Astrocyte (in vitro differentiated cells and primary cell): ENCODE measurements at places on chromosomes 2 and 18. TPM values are rescaled to one million over a fixed set of nuclear protein-coding genes. Genes with fewer than 3 reads are reported as not detected.

DNA sequence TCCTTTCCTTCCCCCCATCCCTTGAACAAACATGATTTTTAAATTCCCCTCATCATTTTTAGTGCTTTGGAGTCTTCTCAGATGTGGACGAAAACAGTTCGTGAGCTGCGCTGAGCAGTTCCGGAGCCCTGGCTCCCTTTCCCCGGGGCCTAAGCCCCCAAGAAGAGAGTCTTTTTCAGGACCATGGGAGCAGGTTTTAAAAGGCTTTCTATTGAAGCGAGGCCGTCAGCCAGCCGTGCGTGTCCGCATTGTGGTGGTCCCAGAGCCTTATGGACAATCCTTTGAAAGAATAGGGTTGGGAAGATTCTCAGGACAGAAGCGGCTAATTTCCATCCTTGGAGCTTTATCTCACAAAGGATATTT is 290.7 kb downstream of the SOX11 start:
- H3K4me3 ChIP-seq: no peak overlapping the region
- H3K27ac ChIP-seq: no peak overlapping the region
- DNase-seq: no peak
- no peaks in the 10 kb centered on the region for H3K27me3 ChIP-seq

- H3K4me1 ChIP-seq: no peaks in the 10 kb centered on the region
- no peak overlapping the region for H3K4me3 ChIP-seq
- H3K27me3 ChIP-seq: peaks cover 4% of the 10 kb centered on the region
- H3K36me3 ChIP-seq: no peaks in the 10 kb centered on the region
- H3K27ac ChIP-seq: no peak overlapping the region
Observed at GRCh38 chr2:96970910-96971309, 15.5 kb downstream of the FAM178B start.

- H3K4me3 ChIP-seq: peak overlapping the region; percentile 37
- DNase-seq: peak; percentile 91
- peak overlapping the region; percentile 100 for H3K27ac ChIP-seq
- H3K36me3 ChIP-seq: no peaks in the 10 kb centered on the region
- peaks cover 58% of the 10 kb centered on the region for H3K4me1 ChIP-seq
Observed at GRCh38 chr2:1731963-1732768, 12.1 kb downstream of the PXDN start.

GRCh38 chr2:207203056-207203455 is 37.3 kb upstream of the KLF7 start:
- no peak overlapping the region for H3K4me3 ChIP-seq
- no peaks in the 10 kb centered on the region for H3K27me3 ChIP-seq
- H3K27ac ChIP-seq: no peak overlapping the region
- no peak for DNase-seq
- H3K4me1 ChIP-seq: no peaks in the 10 kb centered on the region

DNA sequence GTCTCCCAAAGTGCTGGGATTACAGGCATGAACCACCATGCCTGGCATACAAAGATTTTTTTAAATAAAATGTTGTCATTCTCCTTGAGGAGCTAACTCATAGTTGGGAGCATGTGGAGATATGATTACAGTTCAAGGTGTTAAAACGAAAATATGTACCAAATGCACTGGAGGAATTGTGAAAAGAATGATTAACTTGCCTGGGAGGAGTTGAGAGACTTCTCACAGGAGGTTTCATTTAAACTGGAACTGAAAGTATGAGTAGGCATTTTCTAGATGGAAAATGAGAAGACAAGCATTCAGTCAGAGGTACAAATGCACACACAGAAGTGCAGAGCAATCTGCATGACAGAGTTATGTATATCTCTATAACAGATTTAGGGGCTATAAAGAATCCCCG is 126.6 kb upstream of the PDE1A start:
- H3K27me3 ChIP-seq: no peaks in the 10 kb centered on the region
- H3K4me1 ChIP-seq: no peaks in the 10 kb centered on the region
- no peak overlapping the region for H3K27ac ChIP-seq
- DNase-seq: no peak

- H3K27ac ChIP-seq: no peak overlapping the region
- no peaks in the 10 kb centered on the region for H3K36me3 ChIP-seq
- DNase-seq: no peak
- H3K27me3 ChIP-seq: peaks cover 17% of the 10 kb centered on the region
- peaks cover 32% of the 10 kb centered on the region for H3K4me1 ChIP-seq
Observed at GRCh38 chr2:219524817-219525216, 10.5 kb downstream of the ASIC4 start.

GRCh38 chr2:156540706-156541105 is 104.5 kb downstream of the GPD2 start:
- no peaks in the 10 kb centered on the region for H3K27me3 ChIP-seq
- H3K4me3 ChIP-seq: no peak overlapping the region
- no peaks in the 10 kb centered on the region for H3K36me3 ChIP-seq
- no peak overlapping the region for H3K27ac ChIP-seq
- peaks cover 12% of the 10 kb centered on the region for H3K4me1 ChIP-seq

DNA sequence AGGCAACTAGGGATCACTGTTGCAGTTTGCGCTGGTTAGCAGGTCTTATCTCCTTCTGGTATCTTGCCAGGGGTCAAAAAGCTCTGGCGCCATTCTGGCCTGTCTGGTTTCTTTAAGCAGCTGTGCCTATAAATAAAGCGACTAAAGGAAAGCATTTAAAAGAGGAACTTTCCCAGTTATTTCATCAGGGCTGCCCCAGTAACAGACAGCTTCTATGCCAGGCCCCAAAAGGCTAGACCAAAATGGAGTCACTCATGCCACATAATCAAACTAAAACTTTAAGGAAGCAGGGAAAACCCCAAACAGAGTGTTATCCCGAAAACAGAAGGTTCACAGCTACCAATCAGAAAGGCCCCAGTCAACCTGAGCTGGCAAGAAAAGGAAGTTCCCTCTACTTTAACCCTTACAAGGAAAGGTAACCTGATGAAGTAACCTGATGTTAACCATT is 41.2 kb upstream of the HNRNPA3 start:
- H3K27ac ChIP-seq: no peak overlapping the region
- H3K27me3 ChIP-seq: no peaks in the 10 kb centered on the region
- peak; percentile 10 for DNase-seq
- no peaks in the 10 kb centered on the region for H3K36me3 ChIP-seq
- H3K4me1 ChIP-seq: peaks cover 24% of the 10 kb centered on the region

DNA sequence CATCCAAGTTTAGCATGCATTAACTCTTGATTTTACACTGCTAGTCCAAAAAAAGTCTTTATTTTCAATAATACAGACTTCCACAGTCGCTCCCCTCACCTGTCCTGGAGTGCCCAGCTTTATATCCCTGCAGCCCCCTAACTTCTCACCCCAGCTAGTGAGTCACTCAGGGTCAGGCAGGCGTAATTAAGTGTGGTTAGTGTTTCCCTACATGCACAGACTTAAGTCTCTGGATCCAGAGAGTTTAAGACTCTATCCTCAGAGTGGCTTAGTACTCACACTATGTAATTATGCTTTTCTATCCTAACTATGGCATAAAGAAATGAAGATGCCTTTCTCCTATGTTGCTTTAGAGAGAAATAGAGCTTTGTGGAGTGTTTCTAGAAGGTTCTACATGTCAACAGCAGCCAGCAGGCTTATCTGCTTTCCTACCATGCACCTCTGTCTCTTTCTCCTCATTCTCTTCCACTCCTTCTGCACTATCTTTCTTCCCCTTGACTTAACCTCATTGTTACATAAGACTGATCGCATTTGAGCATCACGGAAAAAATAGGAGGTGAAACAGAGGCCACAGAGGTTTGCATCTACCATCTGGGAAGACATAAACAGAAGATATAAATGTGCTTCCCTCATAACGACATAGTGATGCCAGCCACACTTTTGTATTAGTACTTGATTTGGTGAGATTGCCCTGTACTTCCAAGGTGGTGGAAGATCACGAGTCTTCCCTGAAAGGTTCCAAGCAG is 34.4 kb upstream of the PMAIP1 start:
- H3K27me3 ChIP-seq: no peaks in the 10 kb centered on the region
- no peaks in the 10 kb centered on the region for H3K36me3 ChIP-seq
- peak; percentile 41 for DNase-seq
- peaks cover 2% of the 10 kb centered on the region for H3K4me1 ChIP-seq
- no peak overlapping the region for H3K27ac ChIP-seq
- H3K4me3 ChIP-seq: no peak overlapping the region

- H3K4me3 ChIP-seq: no peak overlapping the region
- no peaks in the 10 kb centered on the region for H3K36me3 ChIP-seq
- peak; percentile 42 for DNase-seq
- no peaks in the 10 kb centered on the region for H3K4me1 ChIP-seq
Observed at GRCh38 chr2:173720306-173720705, 244.9 kb downstream of the SP3 start.

- no peaks in the 10 kb centered on the region for H3K4me1 ChIP-seq
- no peak overlapping the region for H3K4me3 ChIP-seq
- DNase-seq: no peak
- H3K27ac ChIP-seq: no peak overlapping the region
- H3K36me3 ChIP-seq: no peaks in the 10 kb centered on the region
- no peaks in the 10 kb centered on the region for H3K27me3 ChIP-seq
Observed at GRCh38 chr18:75128051-75128605, 80.8 kb downstream of the PTGR3 start.

GRCh38 chr2:15649561-15650255 is 58.0 kb downstream of the DDX1 start:
- DNase-seq: no peak
- H3K36me3 ChIP-seq: no peaks in the 10 kb centered on the region
- no peaks in the 10 kb centered on the region for H3K4me1 ChIP-seq
- no peak overlapping the region for H3K4me3 ChIP-seq

- peak overlapping the region; percentile 9 for H3K27ac ChIP-seq
- peaks cover 24% of the 10 kb centered on the region for H3K4me1 ChIP-seq
- H3K36me3 ChIP-seq: no peaks in the 10 kb centered on the region
- H3K4me3 ChIP-seq: no peak overlapping the region
- no peaks in the 10 kb centered on the region for H3K27me3 ChIP-seq
Observed at GRCh38 chr2:216711348-216711747, 16.0 kb upstream of the IGFBP5 start.

- no peaks in the 10 kb centered on the region for H3K27me3 ChIP-seq
- no peak for DNase-seq
- H3K4me1 ChIP-seq: no peaks in the 10 kb centered on the region
- no peak overlapping the region for H3K27ac ChIP-seq
Observed at GRCh38 chr2:96715658-96716057, 24.2 kb downstream of the LMAN2L start.

DNA sequence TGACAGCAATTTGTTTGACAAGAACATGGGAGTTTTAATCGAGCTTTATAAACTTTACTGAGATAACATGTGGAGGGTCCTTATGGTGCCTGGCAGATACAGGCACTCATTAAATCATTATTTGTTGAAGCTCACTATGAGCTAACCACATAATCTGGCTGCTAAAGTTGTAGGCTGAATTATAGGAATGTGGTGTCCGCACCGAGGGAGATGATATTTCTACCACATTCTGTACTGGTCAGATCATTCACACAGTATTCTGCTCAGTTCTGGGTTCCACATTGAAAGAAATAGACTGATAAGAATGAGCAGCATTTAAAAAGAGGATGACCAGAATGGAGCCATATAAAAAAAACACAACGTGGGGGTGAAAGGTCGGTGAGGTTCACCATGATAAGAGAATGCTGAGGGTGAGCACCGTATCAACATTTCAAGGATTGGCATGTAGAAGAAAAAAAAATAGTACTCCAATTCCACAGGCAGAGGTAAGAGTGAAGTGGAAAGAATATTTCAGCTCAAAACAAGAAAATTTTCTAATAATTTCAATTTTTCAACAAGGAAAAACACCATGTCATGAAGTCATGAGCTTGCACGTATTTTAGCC is 54.4 kb downstream of the TMEFF2 start:
- DNase-seq: peak; percentile 33
- H3K27ac ChIP-seq: no peak overlapping the region
- no peaks in the 10 kb centered on the region for H3K36me3 ChIP-seq

DNA sequence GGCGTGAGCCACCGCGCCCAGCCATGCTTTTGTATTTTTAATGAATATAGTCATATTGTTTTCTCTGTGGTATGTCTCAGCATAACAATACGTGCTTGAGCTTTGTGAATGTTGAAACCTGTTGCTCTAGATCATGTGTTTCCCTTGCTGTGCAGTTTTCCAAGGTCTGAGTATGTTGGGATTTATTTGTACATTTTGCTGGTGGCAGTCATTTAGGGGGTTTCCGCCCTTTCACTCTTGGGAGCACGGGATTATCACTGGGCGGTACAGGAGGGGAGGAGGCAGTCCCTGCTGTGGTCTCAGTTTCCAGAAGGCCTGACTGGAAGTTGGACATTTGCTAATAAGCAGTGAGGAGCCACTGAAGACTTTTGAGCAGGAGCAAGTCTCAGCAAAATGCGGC is 24.9 kb upstream of the CATIP start:
- H3K27ac ChIP-seq: no peak overlapping the region
- H3K4me1 ChIP-seq: no peaks in the 10 kb centered on the region
- H3K4me3 ChIP-seq: no peak overlapping the region

DNA sequence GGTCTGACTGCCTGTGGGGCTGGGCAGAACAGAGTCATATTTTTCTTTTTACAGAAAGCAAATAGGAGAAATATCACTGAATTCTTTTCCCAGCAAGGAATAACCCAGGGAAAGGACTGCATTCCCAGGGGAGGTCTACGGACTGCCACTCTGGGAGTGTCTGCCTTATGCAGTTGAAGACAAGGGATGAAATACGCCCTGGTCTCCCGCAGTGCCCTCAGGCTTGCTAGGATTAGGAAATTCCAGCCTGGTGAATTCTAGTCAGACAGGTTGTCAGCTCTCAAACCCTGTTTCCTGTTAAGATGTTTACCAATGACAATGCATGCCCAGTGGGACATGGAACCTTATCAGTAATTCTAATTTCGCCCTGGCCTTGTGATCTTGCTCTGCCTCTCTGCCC is 30.3 kb upstream of the PDK1 start:
- no peak for DNase-seq
- no peak overlapping the region for H3K27ac ChIP-seq
- H3K27me3 ChIP-seq: no peaks in the 10 kb centered on the region
- H3K36me3 ChIP-seq: no peaks in the 10 kb centered on the region
- H3K4me3 ChIP-seq: no peak overlapping the region

DNA sequence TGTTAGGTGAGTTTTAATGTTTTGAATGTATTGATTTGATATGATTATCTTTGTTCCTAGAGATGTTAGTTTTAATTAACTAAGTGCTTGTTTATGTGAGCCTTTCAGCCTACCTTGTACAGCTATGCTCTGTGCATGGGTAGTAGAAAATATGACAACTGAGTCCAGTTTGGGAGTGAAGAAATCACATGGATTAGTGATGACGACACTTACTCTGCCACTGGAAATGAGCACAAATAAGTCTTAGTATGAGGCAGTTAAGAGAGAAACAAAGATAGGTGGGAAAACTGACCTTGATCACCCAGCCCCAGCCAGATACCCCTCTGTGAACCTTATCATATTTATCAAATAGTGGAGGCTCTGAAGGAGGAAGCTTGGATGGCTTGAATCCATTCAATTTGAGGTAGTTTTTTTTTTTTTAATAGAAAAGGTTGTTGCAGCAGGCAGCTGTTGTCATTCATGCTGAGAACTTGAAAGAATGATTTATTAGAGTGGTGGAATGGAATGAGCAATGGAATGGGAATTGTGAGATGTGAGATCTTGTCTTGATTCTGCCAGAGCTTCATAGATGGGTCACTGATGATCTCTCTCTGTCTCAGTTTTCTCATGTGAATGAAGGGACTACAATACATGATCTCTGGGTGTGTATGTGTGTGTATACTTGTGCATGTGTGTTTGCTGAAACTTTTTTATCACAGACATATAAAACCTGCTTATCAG is 96.4 kb downstream of the MAP3K20 start:
- H3K27me3 ChIP-seq: no peaks in the 10 kb centered on the region
- peaks cover 2% of the 10 kb centered on the region for H3K4me1 ChIP-seq
- H3K36me3 ChIP-seq: no peaks in the 10 kb centered on the region

Gene LINC00305
- not detected in 2 replicates for total RNA-seq

Gene SCN1A
- total RNA-seq: not detected in 2 replicates

Gene ITSN2
- 23.8 TPM in 2 replicates for total RNA-seq

Gene EFR3B
- 13.3 and 14.7 TPM in 2 replicates for total RNA-seq

Gene HMSD
- total RNA-seq: 1.0 TPM in 1 of 2 replicates, not detected in the other

Gene BOK
- 64.2 and 64.9 TPM in 2 replicates for total RNA-seq

Gene PLEK
- not detected in 2 replicates for total RNA-seq

Gene GAL3ST2
- total RNA-seq: not detected in 2 replicates

Gene NT5C1B
- total RNA-seq: not detected in 2 replicates

Gene TBR1
- not detected in 2 replicates for total RNA-seq

Gene MYO5B
- 7.2 and 8.3 TPM in 2 replicates for total RNA-seq
